ENCODE measurements at places on chromosomes 11 and 22.

- no peak for DNase-seq
Observed at GRCh38 chr11:63765688-63766241, 2.8 kb downstream of the ZFTA start.

GRCh38 chr11:69941546-69942332, 122.5 kb upstream of the FGF3 start:
- no peak for DNase-seq

DNA sequence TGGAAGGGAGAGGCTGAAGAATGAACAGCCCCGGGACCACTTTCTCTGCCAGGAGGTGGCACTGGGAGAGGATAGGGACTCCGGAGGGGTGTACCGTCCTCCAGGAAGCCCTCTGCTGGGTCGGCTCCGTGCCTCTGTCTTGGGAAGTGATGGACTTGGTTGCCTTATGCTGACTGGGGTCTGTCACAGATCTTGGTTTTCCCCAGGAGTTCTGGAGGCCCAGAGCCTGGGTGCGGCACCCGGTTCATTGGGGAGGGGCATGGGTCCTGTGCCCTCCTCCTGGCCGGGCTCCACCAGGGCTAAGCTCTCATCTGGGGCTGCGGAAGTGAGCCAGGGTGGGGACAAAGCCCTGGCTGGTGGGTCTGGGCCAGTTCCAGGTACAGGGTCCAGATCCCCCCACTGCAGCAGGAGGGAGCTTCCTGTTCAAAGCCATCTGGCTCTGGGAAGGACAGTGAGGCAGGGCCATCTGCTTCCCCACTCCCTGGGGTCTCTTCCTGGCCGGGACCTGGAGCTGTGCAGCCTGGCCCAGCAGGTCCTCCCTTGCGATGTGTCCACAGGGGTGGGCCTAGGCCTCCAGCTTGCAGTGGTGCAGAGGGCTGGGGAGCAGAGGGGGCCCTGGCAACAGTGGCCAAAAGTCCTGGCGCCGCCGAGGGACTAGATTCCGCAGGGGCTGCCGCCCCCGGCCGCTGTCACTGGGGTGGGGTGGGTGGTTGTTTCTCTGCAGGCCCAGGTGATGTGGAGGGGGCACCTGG, 1.1 kb upstream of the AP2A2 start:
- no peak for DNase-seq

DNA sequence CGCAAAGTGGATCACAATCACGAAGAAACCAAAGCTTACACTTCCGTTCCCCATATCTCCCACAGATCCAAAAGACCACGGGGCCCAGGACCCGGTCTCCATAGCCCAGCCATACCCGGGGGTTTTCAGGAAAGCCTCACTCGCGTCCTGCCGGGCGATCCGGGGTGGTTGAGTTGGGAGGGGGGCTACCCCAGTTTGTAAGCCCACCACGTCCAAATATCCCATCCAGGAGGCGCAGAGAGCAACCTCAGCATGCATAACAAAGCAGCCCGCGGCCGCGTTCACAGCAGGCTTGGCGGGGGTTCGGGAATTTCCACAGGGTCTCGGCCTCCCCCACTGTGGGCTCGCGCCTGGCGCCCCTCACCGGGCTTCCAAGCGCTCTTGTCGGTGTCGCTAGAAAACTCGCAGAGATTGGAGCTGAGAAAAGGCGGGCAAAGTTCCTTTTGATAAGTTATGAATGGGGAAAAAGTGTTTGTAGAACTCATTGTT, 9.5 kb downstream of the SDF2L1 start:
- DNase-seq: no peak

GRCh38 chr22:47608421-47608820, 846.0 kb downstream of the TBC1D22A start:
- no peak for DNase-seq

All from NCI-H2029 treated with DMSO at 0.1 percent for 48 hours (cell line).